ENCODE measurements at places on chromosomes 4 and X.

DNA sequence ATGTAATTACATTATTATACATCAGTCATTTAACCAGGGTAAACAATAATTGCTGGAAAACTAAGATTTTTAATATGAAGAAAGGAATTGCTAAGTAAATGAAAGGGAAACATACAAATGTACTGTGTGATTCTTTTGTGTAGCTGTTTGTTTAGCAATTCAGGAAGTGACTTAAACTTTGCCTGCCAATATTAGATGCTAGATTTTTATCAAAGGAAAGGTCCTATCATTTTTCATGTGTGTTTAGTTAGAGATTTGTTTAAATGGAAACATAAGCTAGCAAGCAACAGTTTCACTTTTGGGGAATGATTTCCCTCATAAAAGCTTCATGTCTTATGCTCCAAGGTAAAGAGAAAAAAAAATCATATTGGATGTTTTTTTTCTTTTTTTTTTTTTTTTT, 95.1 kb upstream of the LIMCH1 start:
- DNase-seq: no peak

DNA sequence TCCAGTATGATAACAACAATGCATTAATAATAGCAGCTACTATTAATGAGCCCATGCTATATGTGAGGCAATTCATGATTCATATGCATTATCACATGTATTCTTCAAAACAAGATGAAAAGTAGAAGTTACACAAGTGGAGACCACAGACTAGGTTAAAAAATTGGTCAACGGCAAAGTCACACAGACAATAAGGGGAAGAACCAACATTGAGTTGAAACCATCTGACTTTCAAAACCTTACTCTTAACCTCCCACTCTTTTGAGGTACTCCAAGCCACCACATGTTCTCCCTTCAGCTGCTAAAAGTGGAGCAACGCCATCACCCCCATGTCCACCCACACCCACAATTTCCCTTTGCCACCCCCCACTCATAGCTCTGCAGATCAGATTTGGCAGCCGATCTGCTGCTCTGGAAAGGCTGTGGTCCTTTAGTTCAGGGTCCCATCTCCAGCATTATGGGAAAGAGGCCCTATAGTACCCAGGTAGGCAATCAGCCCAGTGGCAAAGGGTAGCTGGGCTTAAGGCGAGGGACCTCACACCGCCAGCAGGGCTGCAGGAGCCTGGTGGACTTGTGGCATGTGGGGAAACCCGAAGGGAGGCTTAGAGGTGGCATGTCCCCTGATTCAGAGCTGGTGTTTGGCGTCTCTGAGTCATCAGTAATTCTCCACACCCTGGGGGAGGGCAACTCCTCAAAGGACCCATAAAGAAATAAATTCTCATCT, 33.5 kb upstream of the CYBB start:
- DNase-seq: no peak

- DNase-seq: no peak
Measured at GRCh38 chrX:14351611-14352303, 177.6 kb upstream of the GLRA2 start.

DNA sequence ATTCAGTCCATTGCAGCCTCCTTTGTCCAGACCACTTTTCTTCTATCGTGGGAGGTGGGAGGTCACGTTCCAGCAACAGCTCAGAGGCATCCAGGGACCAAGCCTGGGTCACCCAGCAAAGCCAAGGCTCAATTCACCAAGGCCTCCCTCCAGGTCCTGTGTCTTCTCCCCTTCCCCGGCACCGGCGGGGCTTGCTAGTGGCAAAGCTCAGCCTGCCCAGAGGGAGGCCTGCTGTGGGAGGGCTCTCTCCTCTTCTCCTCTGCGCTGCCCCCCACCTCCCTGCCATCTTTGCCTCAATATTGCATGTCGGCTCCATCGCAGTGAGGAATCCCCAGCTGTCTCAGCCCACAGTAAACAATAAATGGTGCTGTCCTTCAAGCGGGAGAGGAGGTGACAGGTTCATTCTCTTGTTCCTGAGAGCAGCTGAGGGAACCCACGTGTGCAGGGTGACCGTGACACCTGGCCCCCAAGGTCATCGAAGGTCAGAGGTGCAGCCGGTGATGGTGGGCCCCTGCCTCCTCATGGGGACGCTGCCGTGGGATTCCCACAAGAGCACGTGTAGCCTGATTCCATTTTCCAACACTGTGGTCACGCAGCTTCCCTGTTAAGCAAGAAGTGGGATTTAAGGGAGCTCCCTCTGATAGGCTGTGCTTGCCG, 111.5 kb upstream of the PSAPL1 start:
- no peak for DNase-seq

DNA sequence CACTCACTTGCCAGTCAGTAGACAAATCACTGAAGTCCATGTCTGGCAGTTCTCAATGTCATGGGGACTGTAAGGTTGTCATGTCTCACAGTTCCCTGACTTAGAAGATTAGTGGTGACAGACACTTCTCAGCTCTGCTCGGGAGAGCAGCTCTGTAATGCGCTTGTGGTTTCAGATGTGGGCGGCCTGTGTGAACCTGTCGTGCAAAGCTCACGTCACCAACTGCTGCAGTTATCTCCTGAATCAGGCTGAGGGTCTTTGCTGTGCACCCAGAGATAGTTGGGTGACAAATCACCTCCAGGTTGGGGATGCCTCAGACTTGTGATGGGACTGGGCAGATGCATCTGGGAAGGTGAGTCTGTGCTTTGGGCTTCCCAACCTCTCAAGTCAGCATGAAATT, at the start of gene IL9R:
TSS of gene IL9R (plus strand) at position 261 of the 400 bp plus-strand sequence. CDS start at position 325, 64 bp downstream.
- no peak for DNase-seq

- peak; percentile 84 for DNase-seq
Measured at GRCh38 chr4:931960-932712, at the start of the genes GAK and TMEM175. GAK (minus strand) TSS chr4:932316; CDS start chr4:932187, 129 bp downstream. TMEM175 (plus strand) TSS chr4:932460; CDS start chr4:947740, 15,280 bp downstream.

DNA sequence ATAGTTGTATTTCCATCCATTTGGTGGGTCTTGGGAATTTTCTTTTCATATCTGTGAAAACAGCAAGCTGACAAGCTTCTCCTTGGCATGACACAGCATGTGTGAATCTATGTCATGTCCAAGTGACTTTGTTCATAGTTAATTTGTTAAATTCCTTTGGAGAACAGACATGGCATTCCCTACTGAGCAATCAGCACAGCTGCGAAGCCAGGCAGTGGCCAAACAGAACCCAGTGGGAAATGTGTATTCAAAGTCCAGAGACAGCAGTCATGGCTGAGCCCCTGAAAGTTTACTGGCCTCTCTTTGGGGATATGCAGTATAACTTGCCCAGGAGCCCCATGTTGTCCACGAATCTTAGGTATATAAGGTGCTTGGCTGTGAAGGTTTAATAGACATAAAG, 474.7 kb downstream of the NKX6-1 start:
- DNase-seq: no peak

GRCh38 chr4:83019794-83020494, 9.3 kb upstream of the LIN54 start:
- DNase-seq: no peak

DNA sequence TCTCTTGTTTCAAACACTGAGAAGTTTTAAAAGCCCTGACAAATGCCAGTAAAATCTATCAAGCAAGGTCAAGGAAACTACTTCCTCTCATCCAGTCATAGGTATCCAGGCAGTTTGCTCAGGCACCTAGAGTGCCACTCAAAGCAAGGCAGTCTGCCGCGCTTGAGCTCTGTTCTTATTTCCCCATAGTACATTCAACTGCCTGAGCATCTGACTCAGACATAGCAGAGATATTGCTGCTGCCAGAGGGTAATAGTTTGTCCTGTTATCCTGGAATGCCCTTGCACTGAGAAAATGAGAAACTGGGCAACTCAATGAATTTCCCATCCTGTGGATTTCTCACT, 16.1 kb upstream of the ATP8A1 start:
- DNase-seq: peak; percentile 33

GRCh38 chr4:39637586-39638353, 895 bp downstream of the SMIM14 start:
- no peak for DNase-seq

DNA sequence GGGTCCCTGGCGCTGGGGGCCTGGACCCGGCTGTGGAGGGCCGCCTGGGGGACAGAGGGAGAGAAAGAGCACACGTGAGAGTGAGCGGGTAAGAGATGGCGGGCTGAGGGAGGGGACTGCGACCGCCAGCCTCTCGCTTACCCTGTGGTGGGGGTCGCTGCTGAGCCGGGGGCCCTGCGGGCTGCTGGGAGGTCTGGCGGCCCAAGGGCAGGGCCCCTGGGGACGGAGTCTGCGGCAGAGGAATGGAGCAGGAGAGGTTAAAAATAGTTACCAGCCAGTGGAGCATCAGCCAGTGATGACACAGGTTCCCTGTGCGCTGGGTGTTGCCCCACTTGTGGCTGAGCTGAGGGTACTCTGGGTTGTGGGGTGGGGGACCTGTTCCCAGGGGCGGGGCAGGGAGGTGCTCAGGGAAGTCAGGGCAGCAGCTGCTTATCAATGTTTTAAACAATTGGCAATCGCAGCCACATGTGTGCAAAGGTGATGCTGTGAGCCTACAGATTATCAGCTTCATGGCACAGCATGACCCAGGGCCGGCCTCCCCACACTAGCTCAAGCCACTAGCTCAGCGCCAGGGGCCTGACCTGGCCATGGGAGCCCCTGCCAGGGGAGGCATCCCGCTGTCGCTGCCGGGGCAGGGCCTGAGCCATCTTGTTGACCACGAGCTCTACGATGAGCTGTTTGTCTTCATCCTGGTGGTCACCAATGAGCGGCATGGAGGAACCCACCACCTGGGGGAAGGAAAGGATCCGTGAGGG, 7.5 kb upstream of the TIMP1 start:
- DNase-seq: no peak

- no peak for DNase-seq
Measured at GRCh38 chr4:2923668-2924173, 39.5 kb downstream of the NOP14 start.

- no peak for DNase-seq
Measured at GRCh38 chr4:158327525-158327924, 117.2 kb downstream of the TMEM144 start.

GRCh38 chr4:60865273-60865672, 334.9 kb upstream of the ADGRL3 start:
- no peak for DNase-seq

DNA sequence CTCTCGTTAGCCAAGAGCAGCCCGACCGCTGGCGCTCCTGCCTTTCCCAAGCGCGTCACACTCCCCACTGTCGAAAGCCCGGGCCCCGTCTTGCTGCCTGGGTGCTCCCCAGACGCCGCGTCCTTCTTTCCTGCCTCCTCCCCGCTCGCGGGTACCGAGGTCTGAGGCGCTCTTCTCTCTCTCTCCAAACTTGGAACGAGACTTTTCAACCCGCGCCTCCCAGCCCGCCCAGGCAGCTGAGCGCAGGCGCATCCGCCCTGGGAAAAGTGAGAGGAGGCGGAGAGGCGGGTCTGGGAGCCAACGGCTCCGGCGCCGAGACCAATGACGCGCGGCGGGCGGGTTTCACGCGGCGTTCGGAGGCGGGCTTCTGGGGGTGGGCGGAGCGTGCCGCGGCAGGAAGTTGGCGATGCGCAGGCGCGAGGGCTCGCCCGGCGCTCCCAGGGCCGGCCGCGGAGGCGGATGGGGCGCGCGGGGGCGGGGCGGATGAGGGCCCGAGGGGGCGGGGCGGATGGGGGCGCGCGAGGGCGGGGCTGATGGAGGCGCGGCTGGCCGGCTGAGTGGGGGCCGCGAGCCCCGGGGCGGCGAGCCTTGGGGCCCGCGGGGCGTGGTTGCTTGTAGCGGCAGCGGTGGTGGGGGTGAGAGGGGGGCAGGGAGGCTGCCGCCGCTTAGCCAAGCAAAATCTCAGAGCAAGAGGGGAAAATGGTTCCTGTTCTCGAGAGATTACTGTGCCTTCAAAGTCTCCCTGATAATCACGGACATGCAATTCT, at the start of gene RBBP7:
TSS of gene RBBP7 (minus strand) at position 268 of the 767 bp plus-strand sequence. CDS start 309 bp downstream, outside the sequence.
- peak; percentile 42 for DNase-seq

DNA sequence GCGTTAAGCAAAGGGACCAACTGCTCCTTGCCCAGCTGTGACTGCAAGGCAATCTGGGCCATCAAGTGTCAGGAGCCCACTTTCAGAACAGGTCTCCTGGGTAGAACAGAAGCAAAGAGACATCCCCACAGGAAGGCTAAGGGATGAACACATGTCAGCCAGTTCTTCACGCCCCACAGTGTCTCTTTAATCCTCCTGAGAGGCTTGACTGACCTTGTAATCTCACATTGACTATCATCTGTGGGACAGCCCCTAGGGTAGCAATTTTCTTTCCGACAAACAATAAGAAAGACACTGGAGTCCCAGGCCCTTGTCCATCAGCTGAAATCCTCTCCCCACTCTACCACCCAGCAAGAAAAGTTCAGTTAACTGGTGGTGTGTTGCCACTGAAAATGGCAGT, 1.0 kb downstream of the CHRDL1 start:
- no peak for DNase-seq

Measured in thoracic aorta (tissue), 2 donors.